ENCODE measurements at places on chromosomes 6 and 20.
A peak's percentile ranks its signal among the peaks of the same experiment; 100 is the strongest.

- H3K36me3 ChIP-seq, result no peaks in the 10 kb centered on the region
- H3K27ac ChIP-seq, result no peak overlapping the region
- no peak overlapping the region for H3K4me3 ChIP-seq
- DNase-seq, result no peak
- H3K27me3 ChIP-seq, result no peaks in the 10 kb centered on the region
Measured at GRCh38 chr6:11828262-11828870, 49.8 kb upstream of the ADTRP start.

DNA sequence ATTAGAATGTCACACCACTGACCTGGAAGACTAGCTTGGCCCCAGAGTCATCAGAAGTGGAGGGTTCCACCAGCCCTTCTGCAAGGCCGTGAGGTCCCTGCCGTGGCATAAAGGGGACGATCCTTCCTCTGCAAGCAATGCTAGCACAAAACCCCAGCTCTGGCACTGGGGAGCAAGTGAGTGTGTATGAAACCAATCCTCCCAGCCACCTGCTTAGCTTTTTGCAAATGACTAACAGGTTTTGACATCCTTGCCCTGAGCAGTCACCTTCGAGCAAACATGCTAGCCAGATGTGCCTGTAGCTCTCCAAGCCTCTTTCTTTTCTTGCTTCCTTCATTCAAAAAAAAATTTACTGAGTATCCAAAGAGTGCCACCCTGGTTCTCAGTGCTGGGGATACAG, 8.6 kb downstream of the SULF2 start:
- H3K27ac ChIP-seq, result no peak overlapping the region
- no peaks in the 10 kb centered on the region for H3K27me3 ChIP-seq
- no peaks in the 10 kb centered on the region for H3K4me1 ChIP-seq

GRCh38 chr20:24643731-24644626, 174.6 kb downstream of the SYNDIG1 start:
- peaks cover 5% of the 10 kb centered on the region for H3K27me3 ChIP-seq
- no peak for DNase-seq
- no peaks in the 10 kb centered on the region for H3K4me1 ChIP-seq
- H3K27ac ChIP-seq, result no peak overlapping the region
- no peaks in the 10 kb centered on the region for H3K36me3 ChIP-seq
- H3K4me3 ChIP-seq, result no peak overlapping the region

DNA sequence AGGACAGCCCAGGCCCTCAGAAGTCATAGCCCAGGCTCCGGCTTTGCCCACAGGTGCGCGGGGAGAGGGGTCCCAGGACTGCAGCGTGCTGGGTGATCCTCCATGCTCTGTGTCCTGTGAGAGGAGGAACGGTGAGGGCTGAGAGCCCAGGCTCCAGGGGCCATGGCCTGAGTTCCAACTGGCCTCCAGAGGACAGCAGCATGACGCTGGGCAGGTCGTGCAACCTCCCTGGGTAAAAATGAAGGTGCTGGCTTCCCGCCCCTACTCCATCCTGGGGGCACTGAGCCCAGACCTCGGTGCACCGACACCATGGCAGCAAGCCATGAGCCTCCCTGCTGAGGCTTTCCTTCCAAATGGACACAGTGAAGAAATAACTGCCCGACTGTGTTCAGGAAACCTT, 305.4 kb downstream of the TAF4 start:
- no peaks in the 10 kb centered on the region for H3K36me3 ChIP-seq
- H3K27me3 ChIP-seq, result no peaks in the 10 kb centered on the region
- H3K4me1 ChIP-seq, result no peaks in the 10 kb centered on the region

DNA sequence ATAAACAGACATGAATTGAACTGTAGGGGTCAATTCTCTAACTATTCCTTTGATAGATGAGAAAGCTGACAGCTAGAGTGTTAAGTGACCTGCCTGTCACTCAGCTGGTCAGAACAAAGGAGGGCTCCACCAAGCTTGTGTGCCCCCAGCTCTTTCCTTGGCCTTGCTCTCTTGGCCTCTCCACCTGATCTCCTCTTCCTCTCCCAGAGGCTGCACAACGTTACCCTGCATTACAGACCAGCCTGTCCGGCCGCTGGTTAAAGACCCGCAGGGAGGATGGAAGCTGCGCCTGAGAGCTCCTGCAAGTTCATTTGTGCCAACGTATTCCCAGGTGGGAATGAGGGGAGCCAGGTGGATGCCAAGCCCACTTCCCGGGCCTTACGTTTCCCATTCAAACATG, 22.5 kb downstream of the AGPAT4 start:
- no peaks in the 10 kb centered on the region for H3K27me3 ChIP-seq
- H3K36me3 ChIP-seq, result no peaks in the 10 kb centered on the region
- no peak overlapping the region for H3K27ac ChIP-seq

DNA sequence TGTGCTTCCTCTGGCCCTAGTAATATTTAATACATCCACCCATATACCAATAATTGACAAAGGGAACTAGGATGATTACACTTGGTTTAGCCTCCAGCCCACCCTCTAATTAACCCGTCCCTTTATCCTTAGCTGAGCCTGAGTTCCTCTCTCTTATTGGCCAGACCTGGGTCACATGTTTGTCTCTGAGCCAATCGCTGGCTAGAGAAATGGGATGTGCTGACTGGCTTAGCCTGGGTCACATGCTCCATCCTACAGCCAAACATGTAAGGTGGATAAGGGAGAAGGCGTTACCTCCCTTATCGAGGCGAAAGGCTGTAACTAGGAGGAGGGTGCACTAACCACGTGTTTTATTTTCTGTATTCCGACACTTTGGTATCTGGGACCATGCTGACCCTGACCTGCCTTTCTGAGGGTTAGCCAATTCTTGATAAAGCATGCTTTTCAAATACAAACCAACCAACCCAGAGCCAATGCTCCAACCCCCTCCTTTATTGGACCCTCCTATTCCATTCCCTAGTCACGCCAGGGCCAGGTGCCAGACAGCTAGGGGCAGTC, 262.7 kb downstream of the PREX1 start:
- no peak overlapping the region for H3K4me3 ChIP-seq
- DNase-seq, result no peak

DNA sequence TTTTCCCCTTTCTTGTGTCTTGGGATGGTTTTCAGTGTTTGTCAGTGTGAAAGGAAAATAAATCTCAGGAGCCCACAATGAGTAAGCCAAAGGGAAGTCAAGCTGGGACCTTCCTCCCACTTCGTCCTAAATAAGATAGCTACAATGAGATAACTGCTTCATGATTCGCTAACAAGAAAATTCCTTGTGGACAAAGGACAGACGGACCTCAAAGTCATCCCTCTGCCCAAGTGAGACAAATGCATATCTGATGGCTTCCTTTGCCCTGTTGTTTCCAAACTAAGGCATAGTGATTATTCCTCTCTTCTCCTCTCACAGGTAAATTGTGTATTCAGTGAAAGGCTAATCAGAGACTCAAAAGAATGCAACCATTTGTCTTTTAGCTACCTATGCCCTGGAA, 26.1 kb upstream of the ADTRP start:
- H3K4me1 ChIP-seq, result peaks cover 3% of the 10 kb centered on the region
- H3K27me3 ChIP-seq, result no peaks in the 10 kb centered on the region

GRCh38 chr6:71529026-71529425, 240.4 kb downstream of the OGFRL1 start:
- no peak overlapping the region for H3K27ac ChIP-seq
- no peaks in the 10 kb centered on the region for H3K27me3 ChIP-seq
- H3K4me1 ChIP-seq, result no peaks in the 10 kb centered on the region

DNA sequence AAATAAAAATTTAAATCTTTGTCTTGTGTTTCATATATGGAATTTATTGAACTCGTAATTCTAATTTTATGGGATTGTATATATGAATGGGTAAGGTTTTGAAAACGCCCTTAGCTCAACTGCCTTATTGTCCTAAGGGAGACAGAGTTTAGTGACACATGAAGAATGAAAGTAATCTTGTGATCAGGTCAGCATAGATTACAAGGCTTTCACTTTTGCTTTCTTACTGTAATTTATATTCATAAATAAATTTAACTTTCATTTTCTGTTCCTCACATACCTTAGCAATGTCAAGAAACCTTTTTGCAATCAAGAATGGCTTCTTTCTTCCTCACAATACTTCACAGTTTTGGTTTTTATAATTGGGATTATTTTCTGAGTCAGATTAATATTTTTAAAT, 14.4 kb downstream of the KPNA5 start:
- H3K27ac ChIP-seq, result no peak overlapping the region
- peaks cover 10% of the 10 kb centered on the region for H3K36me3 ChIP-seq
- no peak overlapping the region for H3K4me3 ChIP-seq
- DNase-seq, result peak; percentile 6
- H3K4me1 ChIP-seq, result peaks cover 16% of the 10 kb centered on the region

DNA sequence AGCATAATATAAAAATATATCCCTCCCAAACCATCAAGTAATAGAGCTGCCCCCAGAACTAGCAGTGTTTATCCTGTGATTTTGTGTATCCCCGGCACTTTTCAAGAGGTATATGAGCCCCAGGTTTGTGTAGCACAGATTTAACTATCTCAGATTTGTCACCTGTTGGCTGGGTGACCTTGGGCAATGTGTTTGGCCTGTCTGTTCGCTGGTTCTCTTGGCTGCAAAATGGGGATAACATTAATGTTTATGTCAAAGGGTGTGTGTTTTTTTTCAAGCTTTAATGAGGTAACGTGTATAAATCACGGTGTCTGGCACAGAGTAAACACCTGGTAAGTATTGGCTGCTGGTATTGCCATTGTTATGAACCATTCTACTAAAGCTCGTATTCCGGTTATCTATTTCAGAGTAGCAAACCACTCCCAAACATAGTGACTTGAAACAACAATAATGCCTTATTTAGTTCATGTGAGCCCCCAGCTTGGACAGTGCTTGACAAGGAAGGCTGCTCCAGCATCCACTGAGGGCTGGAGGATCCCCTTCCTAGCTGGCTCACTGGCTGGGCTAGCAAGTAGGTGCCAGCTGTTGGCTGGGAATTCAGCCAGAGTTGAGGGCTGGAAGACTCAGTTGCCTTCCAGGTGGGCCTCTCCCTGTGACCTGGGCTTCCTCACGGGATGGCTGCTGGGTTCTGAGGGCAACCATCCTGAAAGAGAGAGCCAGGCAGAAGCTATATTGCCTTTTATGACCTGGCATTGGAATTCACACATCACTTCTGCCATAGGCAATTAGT, 36.2 kb downstream of the PDRG1 start:
- no peak overlapping the region for H3K4me3 ChIP-seq
- H3K36me3 ChIP-seq, result no peaks in the 10 kb centered on the region
- H3K27me3 ChIP-seq, result no peaks in the 10 kb centered on the region
- DNase-seq, result no peak
- H3K27ac ChIP-seq, result no peak overlapping the region
- no peaks in the 10 kb centered on the region for H3K4me1 ChIP-seq

DNA sequence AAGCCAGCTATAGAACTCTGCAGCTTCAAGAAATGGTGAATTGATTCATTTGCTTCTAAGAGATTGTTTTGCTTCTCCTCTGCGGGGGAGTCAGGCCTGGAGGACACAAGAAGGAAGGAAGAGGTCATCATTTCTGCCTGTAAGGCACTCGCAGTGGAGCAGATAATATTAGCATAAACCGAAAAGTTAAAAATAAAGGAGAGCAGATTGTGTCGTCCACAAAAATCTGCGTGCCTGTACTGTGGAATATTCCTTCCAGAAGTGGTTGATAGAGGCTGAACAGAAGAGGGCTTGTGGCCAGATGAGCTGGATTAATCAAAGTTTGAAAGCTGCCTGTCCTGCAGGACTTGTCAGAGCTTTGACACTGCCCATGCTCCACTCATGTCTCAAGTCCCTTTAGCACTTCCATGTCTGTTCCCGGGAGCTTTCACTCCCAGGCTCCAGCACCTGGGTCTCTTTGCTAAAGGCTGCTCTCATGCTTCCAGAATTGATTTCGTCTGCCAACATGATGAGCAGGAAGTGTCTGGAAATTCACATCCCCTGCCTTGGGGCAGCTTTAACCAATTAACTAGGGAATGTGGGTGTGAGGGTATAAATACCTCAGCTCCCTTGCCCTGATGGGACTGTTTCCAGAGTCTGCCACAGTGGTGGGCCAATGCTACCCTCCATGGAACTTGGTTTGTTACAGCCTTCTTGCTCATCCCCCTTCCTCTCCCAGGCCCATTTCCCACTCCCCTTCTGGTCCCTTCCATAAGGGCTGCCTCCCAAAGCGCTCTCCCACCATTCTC, 65.1 kb upstream of the STX16 start:
- no peak overlapping the region for H3K4me3 ChIP-seq
- DNase-seq, result no peak
- H3K27ac ChIP-seq, result no peak overlapping the region

Data from CD4-positive, alpha-beta memory T cell (primary cell).